ENCODE measurements at places on chromosomes 6 and 20. TPM values are rescaled to one million over a fixed set of nuclear protein-coding genes. Genes with fewer than 3 reads are reported as not detected.

VNN1 gene
- not detected for total RNA-seq

MEI4 gene
- not detected for total RNA-seq

POLH gene
- total RNA-seq: 19.5 TPM

ALDH8A1 gene
- 0.50 TPM for total RNA-seq

DUSP15 gene
- total RNA-seq: not detected

TREML4 gene
- total RNA-seq: not detected

TAGAP gene
- not detected for total RNA-seq

C20orf144 gene
- total RNA-seq: under 0.01 TPM

CASS4 gene
- 14.9 TPM for total RNA-seq

GTSF1L gene
- not detected for total RNA-seq

Data from fibroblast of lung (primary cell).